Fibroblast of skin of back (primary cell): ENCODE measurements at places on chromosomes 13 and 19.

DNA sequence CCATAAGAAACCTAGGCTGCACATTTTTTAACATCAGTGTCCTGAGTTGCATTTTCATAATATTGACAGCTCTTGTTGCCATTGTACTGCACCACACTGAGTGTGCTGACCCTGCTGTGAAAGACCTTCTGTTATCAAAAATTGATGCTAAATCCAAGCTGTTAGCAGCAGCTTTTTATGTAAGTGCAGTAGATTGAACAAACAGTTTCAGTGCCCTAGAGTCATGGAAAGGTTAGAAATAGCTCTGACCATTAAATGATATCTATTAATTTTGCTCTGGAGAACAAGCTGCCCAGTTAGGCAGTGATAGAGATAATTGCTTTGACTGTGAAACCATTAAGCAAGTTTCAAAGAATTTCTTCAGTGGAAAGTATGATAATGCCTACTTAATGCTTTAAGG is 1289.2 kb upstream of the PCDH20 start:
- no peak for DNase-seq

- DNase-seq = no peak
Observed at GRCh38 chr19:16588824-16589577, 16.8 kb upstream of the SLC35E1 start.

DNA sequence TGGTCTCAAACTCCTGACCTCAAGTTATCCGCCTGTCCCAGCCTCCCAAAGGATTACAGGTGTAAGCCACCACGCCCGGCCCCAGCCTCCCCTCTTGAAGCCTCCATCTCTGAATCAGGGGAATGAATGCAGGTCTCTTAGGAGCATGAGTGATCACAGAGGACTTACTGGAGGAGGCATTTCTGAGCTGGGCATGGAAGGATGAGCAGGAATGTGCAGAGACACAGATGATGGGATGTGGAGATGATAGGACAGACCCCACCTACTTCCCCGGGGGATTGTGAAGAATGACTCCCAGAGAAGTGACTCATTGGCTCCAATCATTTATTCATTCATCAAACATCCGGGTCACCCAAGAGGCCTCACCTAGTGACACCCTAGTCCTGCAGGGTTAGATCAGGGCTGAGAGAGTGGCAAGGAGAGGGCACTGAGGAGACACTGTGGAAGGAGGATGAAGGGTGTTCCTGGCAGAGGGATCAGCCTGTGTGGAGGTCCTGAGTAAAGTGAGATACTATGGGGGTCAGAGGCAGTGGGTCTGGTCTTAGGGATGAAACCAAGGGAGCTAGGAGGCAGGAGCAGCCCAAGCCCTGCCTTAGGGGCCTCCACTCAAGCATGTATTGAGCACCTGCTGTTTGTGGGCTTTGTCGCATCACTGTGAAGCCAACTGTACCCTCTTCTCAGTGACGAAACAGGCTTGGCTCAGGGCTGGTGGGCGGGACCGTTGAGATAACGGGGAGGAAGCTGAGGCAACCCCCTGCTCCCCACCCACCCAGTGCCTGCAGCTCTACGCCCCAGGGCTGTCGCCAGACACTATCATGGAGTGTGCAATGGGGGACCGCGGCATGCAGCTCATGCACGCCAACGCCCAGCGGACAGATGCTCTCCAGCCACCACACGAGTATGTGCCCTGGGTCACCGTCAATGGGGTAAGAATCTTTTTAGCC is 3.0 kb downstream of the IFI30 start:
- DNase-seq = no peak

DNA sequence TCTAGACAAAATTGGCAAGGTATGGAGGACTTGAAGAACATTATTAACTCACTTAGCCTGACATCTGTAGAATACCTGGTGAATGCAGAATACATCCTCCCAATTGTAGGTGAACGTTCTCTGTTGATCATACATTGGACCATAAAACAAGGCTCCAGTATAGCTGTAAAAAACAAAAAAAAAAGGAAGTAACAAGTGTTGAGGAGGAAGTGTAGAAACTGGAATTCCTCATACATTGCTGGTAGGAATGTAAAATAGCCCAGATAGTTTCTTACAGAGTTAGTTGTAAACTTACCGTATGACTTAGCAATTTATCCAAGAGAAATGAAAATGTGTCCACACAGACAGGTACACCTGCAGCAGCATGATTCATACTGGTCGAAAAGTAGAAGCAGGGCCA is 44.8 kb downstream of the TSSK6 start:
- no peak for DNase-seq
